ENCODE measurements at places on chromosomes 11 and 22. TPM values are rescaled to one million over a fixed set of nuclear protein-coding genes. Genes with fewer than 3 reads are reported as not detected.
A peak's percentile ranks its signal among the peaks of the same experiment; 100 is the strongest.

- no peak for DNase-seq
Measured at GRCh38 chr11:116424615-116425261, 348.0 kb downstream of the BUD13 start.

DNA sequence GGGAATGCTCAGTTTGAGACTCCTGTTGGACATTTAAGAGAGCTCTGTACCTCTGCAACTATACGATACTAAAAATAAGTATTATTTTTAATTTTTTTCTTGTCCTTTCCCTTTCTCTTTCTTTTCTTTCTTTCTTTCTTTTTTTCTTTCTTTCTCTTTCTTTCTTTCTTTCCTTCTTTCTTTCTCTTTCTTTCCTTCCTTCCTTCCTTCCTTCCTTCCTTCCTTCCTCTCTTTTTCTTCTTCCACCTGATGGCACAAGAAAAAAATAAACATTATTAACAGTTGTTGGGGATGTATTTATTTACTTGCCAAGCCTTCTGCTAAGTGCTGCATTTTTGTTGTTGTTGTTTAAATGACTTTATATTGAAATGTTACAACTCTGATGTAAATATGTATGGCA, 39.5 kb downstream of the GRAMD1B start:
- no peak for DNase-seq

DNA sequence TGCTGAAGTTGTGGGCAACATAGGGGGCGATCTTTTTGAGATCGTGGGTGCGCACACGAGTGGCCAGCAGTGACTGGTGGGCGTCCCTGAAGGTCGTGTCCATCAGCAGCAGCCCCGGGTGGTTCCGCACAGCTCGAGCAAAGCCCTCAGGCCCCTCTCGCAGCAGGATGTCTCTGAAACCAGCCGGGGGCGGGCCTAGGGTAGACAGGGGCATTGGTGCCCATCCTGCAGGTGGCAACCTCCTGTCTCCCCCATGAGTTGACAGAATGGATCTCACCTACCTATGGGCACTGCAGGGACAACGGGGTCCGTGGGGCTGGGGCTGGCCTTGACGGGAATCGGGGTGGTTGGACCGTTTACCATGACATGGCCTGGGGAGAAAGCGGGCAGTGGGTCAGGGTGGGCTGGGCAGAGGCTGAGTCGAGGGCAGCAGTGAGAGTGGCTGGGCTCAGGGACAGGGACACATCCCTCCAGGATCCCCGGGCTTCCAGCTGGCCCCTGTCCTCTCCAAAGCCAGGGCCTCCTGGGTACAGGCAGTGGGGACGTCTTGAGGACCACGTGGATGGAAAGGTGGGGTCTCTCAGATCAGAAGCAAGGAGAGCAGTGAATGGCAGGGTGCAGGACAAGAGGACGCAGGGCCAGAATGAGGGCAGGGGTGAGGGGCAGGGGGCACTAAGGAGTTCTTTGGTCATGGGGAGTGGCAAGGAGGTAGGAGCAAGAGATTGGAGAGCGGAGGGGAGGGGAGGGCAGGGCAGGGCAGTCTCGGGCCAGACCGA, 4.2 kb upstream of the LRFN4 start:
- no peak for DNase-seq

- DNase-seq, result no peak
Measured at GRCh38 chr11:62611705-62612365, 740 bp downstream of the EML3 start.

GRCh38 chr22:23891726-23892125, 2.5 kb upstream of the MIF start:
- no peak for DNase-seq

DNA sequence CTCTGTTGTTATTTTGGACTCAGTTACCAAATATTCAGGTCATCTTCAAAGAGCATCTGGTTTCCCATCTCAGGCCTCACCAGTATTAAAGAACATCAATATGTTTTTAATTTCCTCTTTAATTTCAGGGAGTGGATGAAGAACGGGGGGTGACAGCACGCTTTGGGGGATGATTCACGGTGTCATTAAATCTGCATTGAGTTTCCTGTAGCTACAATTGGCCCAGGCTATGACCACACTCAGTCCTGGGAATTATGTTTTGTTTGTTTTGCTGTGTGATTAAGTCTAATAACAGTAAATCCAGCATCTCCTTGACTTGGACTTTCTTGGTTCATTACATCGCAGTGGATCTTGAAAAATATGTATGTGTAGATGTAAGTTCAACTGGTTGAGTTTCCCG, 149.7 kb upstream of the SEZ6L start:
- DNase-seq, result no peak

DNA sequence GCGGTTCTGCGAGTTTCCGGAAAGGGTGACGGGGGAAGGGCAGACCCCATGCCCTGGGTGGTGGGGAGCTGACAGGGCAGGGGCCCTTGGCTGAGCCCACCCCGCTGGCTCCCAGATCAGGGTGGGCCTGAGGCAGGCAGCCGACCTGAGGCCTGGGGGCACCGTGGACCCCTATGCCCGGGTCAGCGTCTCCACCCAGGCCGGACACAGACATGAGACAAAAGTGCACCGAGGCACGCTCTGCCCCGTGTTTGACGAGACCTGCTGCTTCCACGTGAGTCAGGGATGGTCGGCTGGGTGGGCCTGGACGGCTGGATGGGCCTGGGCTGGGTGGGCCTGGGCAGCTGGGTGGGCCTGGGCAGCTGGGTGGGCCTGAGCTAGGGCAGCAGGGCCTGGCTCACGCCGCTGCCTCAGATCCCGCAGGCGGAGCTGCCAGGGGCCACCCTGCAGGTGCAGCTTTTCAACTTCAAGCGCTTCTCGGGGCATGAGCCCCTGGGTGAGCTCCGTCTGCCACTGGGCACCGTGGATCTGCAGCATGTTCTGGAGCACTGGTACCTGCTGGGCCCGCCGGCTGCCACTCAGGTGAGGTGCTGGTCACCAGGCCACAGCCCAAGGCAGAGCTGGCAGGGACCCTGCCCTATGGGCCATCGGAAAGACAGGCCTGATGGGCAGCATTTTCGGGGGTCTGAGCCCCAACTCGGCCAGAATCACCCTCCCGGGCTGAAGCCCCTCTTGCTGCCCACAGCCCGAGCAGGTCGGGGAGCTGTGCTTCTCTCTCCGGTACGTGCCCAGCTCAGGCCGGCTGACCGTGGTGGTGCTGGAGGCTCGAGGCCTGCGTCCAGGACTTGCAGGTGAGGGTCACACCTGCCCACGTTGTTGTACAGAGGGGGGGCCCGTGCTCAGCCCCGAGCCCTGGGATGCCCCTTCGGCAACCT, 1.5 kb downstream of the SYT8 start:
- DNase-seq, result no peak

DNA sequence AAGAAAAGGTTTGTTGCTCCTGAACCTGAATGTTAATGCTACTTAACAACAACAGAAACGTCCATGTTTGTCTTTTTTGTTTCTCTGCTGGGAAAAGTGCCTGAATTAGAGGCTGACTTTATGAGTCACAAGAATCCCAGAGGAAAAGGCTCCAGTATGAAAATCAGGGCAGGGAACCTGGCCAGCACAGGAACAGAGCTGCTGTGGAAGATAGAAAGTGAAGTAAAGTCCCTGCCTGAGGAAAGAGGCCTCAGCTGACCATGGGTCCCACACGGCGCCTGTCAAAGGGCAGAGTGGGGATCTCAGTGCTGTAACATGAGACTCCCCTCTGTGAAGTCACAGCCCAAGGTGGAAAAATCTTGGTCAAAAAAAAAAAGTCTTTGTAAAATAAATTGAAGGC, 632.3 kb upstream of the CCDC90B start:
- no peak for DNase-seq

DNA sequence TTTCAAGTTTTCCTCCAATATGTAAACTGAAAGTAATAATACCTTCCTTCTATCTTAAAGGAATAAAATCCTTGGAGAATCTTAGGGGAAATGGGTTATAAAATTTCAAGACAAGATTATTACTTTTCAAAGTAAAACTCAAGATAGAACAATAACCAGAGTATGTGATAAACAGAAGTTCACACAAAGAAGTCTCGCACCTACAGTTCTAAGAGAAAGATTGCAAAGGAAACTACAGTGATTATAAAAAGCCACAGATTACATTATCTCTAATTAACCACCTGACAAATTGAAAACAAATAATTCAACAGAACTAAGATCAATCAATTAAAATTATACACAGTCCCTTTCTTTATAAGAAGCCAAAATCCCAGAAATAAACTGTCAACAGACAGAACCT, 34.0 kb downstream of the AMBRA1 start:
- DNase-seq, result no peak

- no peak for DNase-seq
Measured at GRCh38 chr11:34013898-34014571, 37.5 kb upstream of the CAPRIN1 start.

- DNase-seq, result no peak
Measured at GRCh38 chr11:36074941-36075431, 131.1 kb downstream of the LDLRAD3 start.

DNA sequence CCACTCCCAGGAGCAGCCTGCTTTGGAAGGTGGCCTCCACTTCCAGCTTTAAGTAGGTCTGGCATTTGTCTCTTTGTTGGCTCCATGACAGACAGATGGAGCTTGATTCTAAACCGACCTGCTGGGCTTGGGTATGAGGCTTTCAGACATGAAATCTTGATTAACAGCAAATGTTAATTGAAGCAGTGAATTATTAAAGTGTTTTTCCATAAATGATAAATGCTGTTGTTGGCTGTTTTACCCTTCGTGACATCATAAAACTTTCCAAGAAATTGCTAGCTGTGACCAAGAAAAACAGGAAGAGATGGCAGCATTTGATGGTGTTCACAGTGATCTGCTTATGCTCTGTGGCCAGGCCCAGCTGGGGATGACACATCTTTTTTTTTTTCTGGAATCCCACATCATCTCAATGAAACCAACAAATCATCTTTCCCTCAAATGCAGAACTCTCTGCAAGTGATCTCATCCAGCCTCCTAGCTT, 66.1 kb downstream of the RBMXL2 start:
- no peak for DNase-seq

DNA sequence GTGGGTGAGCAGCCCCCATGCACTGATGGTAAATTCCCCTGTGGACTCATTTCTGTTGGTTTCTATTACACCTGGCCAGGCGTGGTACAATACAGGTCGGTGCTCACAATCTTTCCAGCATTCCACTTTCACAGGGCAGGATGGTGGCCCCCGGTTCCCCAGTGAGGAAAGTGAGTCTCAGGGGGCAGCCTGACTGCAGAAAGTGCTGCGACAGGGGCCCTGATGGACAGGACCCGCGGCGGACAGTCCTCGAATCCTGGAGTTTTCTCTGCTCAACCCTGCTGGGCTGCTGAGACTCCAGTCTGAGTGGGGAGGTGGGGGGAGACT, 3.1 kb upstream of the PGGHG start:
- DNase-seq, result no peak

DNA sequence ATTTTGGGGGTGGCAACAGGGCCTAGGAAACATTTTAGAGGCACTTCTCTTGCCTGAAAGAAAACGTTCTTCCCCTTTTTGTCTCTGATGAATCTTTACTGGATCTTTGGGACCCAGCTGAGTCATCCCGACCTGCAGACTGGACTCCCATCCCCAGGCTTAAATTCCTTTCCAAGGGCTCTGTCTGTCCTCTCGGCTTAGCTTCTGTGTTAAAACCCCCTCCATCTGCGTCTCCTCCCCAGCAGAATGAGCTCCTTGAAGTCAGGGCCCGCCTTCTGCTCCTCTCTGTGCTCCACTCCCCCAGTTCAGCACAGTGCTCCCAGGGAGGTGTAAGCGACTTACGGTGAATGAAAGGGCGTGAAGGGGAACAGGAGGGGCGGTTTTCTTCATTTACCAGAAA, 895 bp upstream of the DAGLA start:
- no peak for DNase-seq

- peak; percentile 12 for DNase-seq
Measured at GRCh38 chr11:104609311-104610085, 288.8 kb downstream of the CASP12 start.

DNA sequence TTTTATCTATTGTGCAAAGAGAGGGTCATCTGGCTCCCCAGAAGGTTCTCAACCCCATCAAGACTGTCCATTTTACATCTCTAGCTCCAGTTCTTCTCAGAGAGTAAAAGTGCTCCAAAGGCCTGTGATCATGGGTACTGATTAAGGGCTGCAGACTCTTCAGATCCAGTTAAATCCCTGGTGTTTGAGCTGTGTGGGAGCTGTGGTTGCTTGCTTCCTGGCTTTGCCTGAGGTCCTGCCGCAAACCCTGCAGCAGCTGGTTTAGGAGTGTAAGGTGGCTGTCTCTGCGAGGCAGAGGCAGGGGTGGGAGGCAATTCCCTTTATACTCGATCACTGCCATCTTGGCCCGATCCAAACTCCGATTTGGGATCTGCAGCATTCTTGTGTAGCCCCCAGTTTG, 1.2 kb downstream of the MRPL17 start:
- no peak for DNase-seq

DNA sequence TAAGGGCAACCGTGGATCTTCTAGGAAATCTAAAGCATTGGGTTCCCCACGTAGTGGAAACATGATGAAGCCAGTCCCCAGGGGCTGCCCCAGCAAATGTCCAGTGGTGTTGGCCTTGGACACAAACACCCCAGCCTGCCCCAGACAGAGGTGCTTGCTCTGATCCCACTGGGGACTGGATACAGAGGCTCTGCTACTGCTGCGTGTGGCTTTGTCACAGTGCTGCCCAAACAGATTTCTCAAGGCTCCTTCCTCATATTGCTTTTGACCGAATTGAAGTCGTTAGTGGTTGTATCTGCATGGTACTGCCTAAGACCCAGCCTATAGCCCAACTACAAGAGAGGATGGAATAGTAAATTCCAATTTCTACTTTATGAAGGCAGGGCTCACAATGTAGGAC, 40.1 kb upstream of the CD44 start:
- DNase-seq, result no peak

DNA sequence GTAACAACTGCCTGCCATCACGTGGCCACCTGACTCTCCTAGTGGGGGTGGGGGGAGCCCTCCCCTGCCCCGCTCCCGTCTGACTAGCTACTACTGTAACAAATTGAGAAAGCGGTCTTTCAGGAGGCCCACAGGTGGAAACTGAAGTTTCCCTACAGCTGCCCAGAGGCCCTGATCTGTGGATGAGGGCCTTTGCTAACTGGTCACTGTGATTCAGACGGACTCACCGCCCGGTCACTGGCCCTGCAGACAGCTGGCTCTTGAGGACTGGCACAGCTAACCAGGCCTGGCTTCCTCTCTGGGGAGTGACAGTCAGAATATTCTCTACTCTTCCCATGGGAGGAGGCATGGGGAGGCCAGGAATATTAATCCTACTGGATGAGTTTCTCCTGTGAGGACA, 116.8 kb downstream of the ARHGAP8 start:
- no peak for DNase-seq

GRCh38 chr22:46869831-46870441, 107.5 kb downstream of the TBC1D22A start:
- DNase-seq, result no peak

- no peak for DNase-seq
Measured at GRCh38 chr11:33262011-33262645, 4.9 kb downstream of the HIPK3 start.

The WEE1 gene
- 77.9 TPM for polyA plus RNA-seq

The LRRC56 gene
- polyA plus RNA-seq, result 3.3 TPM

The JAML gene
- 1.7 TPM for polyA plus RNA-seq

The KRTAP5-7 gene
- polyA plus RNA-seq, result 0.09 TPM

The BCO2 gene
- polyA plus RNA-seq, result 4.3 TPM

The MAP6 gene
- 8.6 TPM for polyA plus RNA-seq

The CD6 gene
- polyA plus RNA-seq, result 1.6 TPM

The SYCE3 gene
- not detected for polyA plus RNA-seq

The CEP126 gene
- polyA plus RNA-seq, result 4.1 TPM
